ENCODE measurements at places on chromosomes 12 and 14. TPM values are rescaled to one million over a fixed set of nuclear protein-coding genes. Genes with fewer than 3 reads are reported as not detected.

The ALX1 gene
- 0.67 TPM for total RNA-seq

The SERPINA9 gene
- total RNA-seq: not detected

The KLRD1 gene
- total RNA-seq: under 0.01 TPM

The NCKAP5L gene
- total RNA-seq: 37.2 TPM

The LTBR gene
- 108 TPM for total RNA-seq

The KIF21A gene
- total RNA-seq: 12.8 TPM

The PPFIBP1 gene
- total RNA-seq: 250 TPM

The PLEKHG3 gene
- 3.6 TPM for total RNA-seq

The RAD9B gene
- 0.19 TPM for total RNA-seq

The SERPINA4 gene
- not detected for total RNA-seq

The SSTR1 gene
- 0.33 TPM for total RNA-seq

The RD3L gene
- total RNA-seq: not detected

The SRSF9 gene
- total RNA-seq: 175 TPM

The RNASE9 gene
- not detected for total RNA-seq

The KIF5A gene
- total RNA-seq: not detected

The PLA2G1B gene
- not detected for total RNA-seq

The RTL1 gene
- not detected for total RNA-seq

The NANOG gene
- total RNA-seq: not detected

The TAS2R46 gene
- total RNA-seq: 2.9 TPM

The GEMIN2 gene
- total RNA-seq: 19.1 TPM

The OR4K15 gene
- total RNA-seq: not detected

All from vein endothelial cell (primary cell).